ENCODE measurements at places on chromosomes 7 and 10. TPM values are rescaled to one million over a fixed set of nuclear protein-coding genes. Genes with fewer than 3 reads are reported as not detected.

The FAM24B gene
- 3.9 TPM for total RNA-seq

The CYP3A4 gene
- not detected for total RNA-seq

The TSPAN13 gene
- 91.9 TPM for total RNA-seq

GRCh38 chr7:11473807-11474424 lies 358.1 kb downstream of the THSD7A start:
- no peak for DNase-seq

- DNase-seq = no peak
Measured at GRCh38 chr10:89809766-89810165, 108.4 kb downstream of the KIF20B start.

- no peak for DNase-seq
Measured at GRCh38 chr7:17038783-17039170, 157.0 kb upstream of the AGR3 start.

- DNase-seq = no peak
Measured at GRCh38 chr10:60467202-60467546, 77.5 kb upstream of the ANK3 start.

- no peak for DNase-seq
Measured at GRCh38 chr7:37356911-37357636, 91.6 kb downstream of the ELMO1 start.

GRCh38 chr10:86693721-86694369 lies 25.5 kb downstream of the LDB3 start:
- DNase-seq = no peak

DNA sequence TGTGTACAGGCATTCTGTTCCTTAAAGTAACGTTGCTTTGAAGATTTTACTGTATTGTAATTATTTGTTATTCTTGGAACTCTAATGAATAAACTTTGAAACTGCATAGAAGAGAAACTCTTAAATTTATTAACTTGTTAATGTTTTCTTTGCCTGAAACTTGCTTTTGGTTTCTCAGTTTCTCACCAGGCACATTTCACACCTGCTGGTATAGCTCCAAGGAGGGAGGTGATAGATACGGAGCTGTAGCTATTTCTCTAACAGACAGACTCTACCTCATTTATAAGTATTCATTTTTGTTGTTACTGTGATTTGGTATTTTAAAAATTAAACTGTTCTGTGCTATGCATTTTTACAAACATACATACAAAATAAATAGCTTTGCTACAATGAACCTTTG lies 32.7 kb downstream of the R3HCC1L start:
- DNase-seq = no peak

GRCh38 chr7:27242154-27242553 lies 448 bp upstream of the EVX1 start:
- DNase-seq = no peak

DNA sequence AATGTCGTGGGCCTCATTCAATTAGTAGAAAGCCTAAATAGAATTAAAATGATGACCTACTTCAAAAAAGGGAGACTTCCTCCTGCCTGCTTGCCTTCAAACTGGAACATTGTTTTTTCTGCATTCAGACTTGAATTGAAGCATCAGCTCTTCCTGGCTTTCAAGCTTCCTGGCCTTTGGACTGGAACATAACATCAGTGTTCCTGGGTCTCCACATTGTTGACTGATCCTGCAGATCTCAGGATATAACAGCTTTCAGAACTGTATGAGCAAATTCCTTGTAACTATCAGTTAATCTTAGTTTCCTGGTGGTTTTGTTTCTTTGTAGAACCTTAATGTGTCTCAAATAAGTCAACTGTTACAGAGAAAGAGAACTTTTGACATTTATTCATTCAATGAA lies 18.6 kb downstream of the MAGI2 start:
- no peak for DNase-seq

GRCh38 chr7:114264023-114264422 lies 150.6 kb upstream of the FOXP2 start:
- DNase-seq = no peak

- DNase-seq = no peak
Measured at GRCh38 chr7:147584771-147585193, 1005.8 kb upstream of the C7orf33 start.

GRCh38 chr7:26925768-26926167 lies 61.4 kb upstream of the SKAP2 start:
- no peak for DNase-seq

GRCh38 chr7:159070431-159071148 lies 74.1 kb downstream of the VIPR2 start:
- DNase-seq = no peak

Measured in occipital lobe (tissue), 3 donors.